ENCODE measurements at places on chromosomes 16 and 17. TPM values are rescaled to one million over a fixed set of nuclear protein-coding genes. Genes with fewer than 3 reads are reported as not detected.

DNA sequence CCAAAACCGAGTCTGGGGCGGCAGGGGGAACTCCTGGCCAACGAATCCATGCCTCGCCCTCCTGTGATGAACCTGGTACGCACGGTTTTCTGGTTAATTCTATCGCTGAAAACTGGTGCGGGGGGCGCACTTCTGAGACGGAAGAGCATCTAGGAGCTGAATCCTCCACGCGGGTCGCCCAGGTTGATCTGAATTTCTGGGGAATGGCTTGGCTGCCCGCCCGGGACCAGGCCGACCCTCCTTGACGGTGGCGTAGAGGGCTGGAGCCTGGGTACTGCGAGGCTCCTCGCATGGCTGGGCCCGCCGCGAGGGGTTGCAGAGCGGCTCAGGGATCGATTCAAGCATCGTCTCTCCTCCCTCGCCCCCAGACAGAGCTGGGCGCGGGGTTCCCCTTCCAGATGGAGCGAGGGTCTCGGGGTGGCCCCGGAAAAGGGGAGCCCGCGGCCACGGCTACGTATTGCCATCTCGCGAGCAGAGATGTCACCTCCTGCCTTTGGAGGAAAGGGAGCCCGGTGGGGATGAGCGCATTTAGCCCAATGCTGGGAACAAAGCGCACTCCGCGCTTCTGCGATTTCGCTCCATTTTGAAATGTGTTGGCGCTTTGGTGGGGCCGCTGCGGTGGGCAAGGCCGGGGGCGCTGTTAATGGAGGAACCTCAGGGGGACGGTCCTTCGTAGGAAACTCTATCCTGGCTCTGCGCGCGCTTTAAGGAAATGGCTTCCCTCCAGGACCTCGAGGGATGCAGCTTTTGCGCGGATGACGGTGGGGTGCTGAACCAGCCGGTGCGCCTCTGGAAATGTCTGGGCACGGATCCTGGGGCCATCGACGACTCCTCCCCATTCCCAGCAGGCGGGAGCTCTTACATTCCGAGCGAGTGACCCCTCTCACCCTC is 2.7 kb downstream of the MAPT start:
- DNase-seq = peak; percentile 62

- no peak for DNase-seq
Measured at GRCh38 chr17:51155416-51155815, 2.1 kb downstream of the NME1 start.

DNA sequence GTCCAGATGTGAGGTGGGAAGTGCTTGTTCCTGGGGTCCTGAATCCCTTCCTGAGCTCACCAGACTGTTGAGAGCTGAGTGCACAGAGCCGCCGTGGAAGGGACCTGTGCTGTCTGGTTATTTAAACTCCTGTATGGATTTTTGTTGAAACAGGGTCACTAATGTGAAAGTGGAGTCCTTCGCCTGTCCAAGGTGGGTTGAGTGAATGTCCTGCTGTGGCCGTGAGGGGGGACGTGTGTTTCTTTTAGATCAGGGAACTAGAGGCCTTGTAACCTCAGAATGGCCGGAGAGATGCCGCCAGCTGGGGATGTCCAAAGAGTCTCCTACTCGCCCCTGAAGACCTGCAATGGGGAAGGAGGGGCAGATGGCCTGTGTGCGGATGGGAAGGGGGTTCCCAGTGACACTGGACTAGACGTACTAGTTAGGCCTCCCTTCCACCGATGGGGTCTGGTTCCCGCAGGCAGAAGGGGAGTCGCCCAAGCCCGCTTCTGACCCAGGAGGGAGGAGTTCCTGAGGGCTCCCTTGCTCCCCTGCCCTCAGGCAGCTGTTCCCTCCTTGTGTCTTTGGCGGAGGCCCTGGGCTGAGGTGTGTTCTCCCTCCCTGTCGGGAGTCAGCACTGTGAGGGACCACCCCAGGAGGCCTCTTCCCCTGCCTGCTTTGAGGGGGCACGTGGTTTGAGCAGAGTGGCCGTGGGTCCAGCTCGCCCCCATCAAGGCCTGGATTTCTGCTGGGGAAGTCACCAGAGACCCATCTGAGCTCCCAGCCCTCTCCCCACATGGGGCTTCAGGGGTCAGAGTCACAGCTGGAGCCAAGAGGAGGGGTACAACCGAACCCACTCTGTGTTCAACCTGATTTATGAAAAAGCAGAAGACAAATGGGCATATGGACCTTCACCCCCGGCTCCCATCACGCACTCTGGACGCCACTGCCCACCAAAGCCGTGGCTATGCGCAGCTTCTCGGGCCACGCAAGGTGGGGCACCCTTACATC is 30.9 kb downstream of the OR1D5 start:
- DNase-seq = peak; percentile 7

DNA sequence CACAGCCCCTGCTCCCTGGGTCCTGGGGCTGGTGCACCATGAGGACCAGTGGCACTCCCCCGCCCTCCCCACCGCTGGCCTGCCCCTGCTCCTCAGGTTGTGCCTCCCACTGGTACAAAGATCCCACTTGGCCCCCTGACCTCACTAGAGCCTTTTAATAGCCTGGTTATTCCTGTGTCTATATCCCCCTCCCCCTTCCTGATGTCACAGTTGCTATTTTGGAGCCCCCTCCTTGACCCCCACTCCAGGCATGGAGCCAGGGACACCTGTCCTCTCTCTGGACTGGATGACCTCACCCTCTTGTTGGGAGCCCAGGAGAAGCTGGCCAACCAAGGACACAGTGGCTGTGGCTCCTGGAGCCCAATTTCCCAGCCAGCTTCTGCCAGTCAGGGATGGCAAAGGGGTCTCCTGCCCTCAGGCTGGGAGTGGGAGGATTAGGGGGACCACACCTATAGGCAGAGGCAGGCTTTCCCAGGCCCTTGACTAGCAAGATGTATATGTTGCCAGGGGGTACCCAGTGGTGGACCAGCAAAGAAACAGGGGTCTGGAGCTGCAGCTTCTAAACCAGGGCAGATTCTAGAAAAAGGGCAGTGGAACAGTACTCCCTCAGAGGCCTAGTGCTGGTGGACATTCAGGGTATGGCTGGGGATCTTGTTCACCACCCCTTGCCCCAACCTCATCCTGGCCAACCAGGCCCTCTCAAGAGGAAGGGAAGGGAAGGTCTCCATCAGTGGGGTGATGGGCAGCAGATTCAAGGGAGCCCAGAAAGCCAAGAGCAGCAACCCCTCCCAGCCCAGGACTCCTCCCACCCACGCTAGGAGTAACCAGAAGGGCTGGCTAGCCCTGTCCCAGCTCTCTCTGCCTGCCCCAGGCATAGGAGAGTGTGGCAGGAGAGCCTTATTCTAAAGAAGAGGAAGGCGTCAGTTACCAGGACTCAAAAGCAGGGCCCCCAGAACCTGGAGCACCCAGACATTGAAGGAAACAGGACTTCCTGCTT is 10.9 kb downstream of the HDAC5 start:
- DNase-seq = no peak

Gene FZD2
- 2.0 TPM for total RNA-seq

- DNase-seq = no peak
Measured at GRCh38 chr17:80347536-80347935, 67.4 kb upstream of the ENDOV start.

- DNase-seq = no peak
Measured at GRCh38 chr17:39687101-39687545, 734 bp downstream of the PGAP3 start.

- DNase-seq = no peak
Measured at GRCh38 chr16:83403761-83404160, 404.0 kb upstream of the HSBP1 start.

- DNase-seq = no peak
Measured at GRCh38 chr16:70395345-70395901, 43.5 kb downstream of the ST3GAL2 start.

DNA sequence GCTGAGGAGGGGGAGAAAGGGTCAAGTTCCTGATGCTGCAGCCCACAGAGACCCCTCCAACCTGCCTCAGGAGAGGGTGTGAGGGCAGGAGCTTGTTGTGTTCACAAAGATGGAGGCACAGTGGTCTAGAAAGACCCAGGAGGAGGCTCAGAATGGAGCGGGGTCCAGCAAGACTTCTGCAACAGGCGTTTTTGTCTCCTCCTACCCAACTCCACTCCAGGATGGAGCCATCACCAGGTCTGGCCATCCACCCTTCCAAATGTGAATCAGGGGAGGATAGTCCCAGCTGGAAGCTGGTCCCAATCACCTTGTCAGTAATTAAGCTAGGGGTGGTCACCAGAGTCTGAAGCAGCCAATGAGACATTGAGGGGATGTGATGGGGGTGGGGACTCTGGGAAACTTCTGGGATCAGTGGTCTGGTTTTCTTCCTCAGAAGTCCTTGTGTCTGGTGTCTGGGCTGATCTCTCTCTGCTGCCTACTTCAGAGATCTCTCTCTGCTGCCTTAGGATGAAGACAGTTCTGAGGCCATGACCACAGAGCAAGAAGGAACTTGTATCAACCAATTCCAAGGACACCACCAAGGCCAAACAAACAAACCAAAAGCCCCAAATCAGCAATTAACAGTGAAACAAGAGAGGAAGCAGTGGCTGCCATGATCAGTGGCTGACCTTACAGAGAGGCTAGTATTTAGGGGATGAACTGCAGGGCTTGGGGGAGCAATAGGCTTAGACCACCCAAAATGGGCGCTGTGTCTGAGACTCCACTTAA is 14.5 kb downstream of the CD300LB start:
- DNase-seq = no peak

DNA sequence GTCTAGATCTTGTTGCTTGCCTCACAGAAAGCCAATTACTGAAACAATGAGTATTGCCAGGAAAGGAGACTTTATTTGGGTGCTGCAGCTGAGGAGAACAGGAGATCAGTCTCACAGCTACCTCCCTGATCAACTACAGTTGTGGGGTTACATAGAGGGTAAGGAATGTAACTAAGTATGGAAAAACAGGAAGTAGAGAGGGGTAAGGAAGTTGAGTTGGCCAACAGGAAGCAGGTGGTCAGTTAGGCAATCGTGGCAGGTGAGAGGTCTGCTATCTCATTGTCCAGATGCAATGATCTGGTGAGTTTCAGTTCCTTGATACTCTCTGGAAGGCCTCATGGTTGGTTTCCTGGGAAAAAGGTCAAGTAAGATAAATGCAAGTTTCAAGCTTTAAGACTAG is 333.1 kb upstream of the GOT2 start:
- DNase-seq = no peak

Gene SNX20
- total RNA-seq = 1.4 TPM

DNA sequence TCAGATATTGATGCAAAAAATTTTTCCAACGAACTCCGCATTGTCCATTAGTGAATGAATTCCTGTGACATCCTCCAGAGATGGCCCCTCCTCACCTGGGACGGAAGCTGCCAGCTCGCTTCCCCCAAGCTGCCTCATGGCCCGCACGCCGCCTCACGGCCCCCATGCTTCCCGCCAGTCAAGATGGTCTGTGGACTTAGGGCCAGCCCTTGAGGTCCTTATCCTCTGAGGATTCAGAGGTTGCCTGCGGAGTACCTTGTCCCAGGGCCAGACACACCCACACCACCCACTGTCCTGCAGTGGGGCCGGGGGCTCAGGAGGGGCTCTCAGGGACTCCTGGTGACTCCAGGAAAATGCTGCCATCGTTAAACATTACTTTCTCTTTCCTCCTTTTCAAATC is 73.6 kb downstream of the SEC14L1 start:
- DNase-seq = no peak

Gene BCL6B
- total RNA-seq = 5.2 TPM

- DNase-seq = no peak
Measured at GRCh38 chr16:8751481-8752311, 45.7 kb downstream of the TMEM186 start.

Gene CRHR1
- total RNA-seq = 12.8 TPM

- DNase-seq = no peak
Measured at GRCh38 chr17:68601565-68602288, 560 bp upstream of the FAM20A start.

DNA sequence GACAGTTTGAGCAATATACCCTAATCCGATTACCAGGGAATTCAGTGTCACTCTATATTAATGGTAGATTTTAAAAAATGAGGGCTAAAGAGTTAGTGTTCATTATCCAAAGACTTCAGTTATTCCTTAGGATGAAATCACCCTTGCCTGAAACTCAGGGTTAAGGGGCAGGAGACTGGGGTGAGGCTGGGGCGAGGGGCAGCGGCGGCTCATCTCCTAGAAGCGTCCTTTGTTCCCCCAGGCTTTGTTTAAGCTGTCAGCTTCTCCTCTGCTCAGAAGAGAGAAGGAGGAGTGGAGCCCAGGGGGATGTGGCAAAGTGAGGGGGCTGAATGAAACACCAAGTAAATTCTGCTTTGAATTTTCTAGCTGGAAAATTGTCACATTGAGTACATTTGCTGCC is 117.7 kb upstream of the ELAC2 start:
- no peak for DNase-seq

- DNase-seq = no peak
Measured at GRCh38 chr17:17890773-17891759, 54.3 kb upstream of the SREBF1 start.

DNA sequence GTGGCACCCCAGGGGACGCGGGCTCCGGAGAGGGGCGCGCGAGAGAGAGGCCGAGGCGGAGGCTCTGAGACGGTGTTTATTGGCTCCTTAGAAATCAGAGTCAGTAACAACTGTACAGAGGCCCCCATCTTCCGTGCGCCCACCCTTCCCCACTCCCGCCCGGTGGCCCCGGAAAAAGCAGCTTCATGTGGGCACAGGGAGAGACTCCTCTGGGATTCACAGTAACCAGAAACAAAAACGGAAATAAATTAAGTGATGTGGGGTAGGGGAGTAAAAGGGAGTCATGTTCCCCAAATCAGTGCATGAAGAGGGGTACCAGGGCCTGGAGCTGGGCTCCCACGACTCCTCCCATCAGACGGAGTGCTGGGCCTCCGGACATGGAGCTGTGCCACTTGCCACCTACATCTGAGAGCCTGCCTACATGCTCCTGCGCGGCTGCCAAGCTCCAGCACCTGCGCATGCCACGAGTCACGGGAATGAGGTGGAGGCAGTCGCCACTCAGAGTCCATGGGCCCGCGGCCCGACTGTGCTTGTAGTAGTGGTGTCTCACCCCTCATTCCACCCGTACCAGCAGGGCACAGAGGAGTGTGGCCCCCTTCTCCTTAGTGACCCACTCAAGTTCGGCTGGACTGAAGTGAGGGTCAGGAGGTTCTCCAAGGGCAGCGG is 543 bp upstream of the GPS2 start:
- peak; percentile 52 for DNase-seq

DNA sequence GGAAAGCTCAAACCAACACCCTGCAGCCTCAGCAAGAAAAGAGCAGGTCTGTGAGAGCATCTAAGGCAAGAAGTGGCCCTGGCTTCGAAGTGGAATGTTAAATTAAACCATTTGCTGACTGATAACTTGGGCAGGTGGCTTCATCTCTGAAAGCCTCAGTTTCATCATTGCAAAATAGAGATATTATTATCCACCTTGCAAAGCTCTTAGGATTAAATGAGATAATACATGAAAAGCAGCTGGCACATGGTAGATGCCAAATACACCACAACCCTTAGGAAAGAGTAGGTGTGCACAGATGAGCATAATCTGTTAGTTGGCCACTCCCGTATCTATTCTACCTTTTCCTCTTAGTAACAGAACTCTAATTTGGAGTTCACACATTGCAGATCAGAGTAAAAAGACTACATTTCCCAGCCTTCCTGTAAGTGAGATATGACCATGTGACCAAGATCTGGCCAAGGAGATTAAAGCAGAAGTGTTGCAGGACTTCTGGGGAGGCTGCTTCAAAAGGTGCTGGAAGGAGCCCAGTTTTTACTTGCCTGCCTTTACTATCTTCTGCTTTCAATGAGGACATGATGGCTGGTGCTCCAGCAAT is 288.7 kb downstream of the SOX9 start:
- DNase-seq = no peak

Data from dorsolateral prefrontal cortex (tissue), 122 donors.